ENCODE measurements at places on chromosomes 7 and 10.

- DNase-seq: no peak
Measured at GRCh38 chr10:19979628-19980027, 163.4 kb downstream of the PLXDC2 start.

DNA sequence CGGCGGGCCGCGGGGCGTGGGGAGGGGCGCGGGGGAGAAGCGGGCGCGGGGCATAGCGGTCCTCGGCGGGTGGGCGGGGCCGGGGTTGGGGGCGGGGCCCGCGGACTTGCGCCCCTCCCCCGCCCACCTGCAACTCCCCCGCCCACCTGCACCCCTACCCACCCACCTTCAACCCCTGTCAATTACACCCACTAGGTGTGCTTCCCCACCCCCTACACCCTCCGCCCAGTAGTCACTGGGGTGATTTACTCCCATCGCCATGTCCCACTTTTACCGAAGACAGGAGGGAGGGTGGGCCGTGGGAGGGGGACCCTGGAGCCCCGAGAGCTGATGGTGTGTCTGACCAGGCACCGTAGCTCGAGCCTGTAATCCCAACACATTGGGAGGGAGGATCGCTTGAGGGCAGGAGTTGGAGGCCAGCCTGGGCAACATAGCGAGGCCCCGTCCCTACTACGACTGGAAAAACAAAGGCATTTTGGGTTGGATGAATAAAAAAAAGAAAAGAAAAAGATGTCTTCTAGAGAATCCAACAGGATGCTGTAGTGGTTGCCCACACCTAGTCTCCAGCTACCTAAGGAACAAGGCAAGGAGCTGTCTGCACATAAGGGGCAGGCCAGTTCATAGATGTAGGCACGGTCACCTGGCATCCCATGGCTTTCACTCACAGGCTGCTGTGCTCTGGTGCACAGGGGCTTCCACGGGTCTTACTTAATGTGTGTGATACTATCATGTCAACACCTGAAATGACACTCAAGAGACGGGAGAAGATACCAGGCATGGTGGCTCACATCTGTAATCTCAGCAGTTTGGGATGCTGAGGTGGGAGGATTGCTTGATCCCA, 761 bp downstream of the KCTD7 start:
- peak; percentile 36 for DNase-seq

DNA sequence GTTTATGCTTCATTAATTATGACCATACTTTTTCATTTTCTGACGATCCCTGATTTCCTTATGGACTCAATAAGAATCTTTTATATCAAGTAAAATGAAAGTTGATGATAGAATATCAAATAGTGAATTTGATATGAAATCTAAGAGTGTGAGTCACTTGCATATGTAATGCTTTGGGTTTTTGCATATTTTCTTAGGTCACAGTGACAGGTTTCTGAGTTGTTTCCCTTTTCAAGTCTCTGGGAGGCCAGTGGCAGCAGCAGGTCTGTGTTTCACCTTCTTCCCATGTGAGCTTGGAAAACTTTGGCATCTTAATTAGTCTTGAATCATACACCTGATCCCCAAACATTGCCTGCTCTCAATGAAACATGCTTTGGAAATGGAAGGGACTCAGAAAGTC, 34.7 kb upstream of the GJD4 start:
- DNase-seq: no peak

DNA sequence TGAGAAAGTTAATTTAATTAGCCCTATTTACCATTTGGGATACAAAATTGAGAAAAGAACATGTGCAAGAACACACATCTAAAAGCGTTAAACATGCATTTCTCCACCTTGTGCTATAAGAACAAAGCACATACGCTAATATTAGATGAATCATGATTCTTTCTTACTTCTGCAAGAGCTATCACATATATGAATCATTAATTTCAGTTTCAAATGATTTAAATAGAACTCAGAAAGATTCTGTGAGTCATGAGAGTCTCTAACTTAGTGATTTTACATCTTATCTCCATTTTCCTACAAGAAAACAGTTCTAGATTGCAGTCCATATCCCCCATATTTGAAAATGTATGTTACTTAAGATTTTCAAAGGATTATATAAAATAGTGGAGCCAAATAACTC, 173.9 kb downstream of the RNLS start:
- no peak for DNase-seq

- peak; percentile 74 for DNase-seq
Measured at GRCh38 chr10:71694567-71694968, 25.0 kb downstream of the C10orf105 start.

DNA sequence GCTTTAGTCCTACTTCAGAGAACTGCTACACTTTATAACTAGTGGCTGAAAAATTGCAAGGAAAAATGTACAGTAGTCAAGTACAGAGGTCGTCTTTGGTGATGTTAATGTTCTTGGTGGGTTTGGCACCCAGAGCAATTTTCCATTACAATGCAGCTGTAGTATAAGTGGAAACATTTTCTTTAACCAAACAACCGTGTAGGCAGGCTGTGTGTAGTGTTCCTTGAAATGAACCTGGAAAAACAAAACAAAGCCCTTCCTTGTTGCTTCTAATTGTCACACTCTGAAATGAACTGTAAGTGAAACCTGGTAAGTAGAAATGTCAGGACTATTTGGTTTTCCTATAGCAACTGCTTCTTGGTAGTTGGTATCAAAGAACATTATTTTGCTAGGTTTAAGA, 256.9 kb downstream of the MDFIC start:
- DNase-seq: no peak

DNA sequence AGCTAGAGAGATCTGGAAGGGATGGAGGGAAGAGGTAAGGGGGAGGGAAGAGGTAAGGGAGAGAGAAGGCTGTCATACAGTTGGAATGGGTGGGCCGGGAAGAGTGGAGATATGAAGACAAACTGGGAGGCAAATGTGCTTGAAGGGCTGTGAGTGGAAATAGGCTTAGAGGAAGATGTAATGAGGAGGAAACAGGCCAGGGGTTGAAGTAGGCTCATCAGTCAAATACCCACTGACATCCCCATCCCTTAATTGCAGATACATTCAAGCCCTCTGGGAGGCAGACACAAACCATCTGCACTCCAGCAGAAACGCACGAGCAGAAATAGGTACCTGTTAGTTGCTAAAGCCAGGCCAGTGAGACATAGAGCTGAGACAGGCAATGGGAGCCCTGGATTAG, 2.1 kb downstream of the SYNPO2L start:
- DNase-seq: peak; percentile 10
